ENCODE measurements at places on chromosomes 3 and 15.
A peak's percentile ranks its signal among the peaks of the same experiment; 100 is the strongest.

DNA sequence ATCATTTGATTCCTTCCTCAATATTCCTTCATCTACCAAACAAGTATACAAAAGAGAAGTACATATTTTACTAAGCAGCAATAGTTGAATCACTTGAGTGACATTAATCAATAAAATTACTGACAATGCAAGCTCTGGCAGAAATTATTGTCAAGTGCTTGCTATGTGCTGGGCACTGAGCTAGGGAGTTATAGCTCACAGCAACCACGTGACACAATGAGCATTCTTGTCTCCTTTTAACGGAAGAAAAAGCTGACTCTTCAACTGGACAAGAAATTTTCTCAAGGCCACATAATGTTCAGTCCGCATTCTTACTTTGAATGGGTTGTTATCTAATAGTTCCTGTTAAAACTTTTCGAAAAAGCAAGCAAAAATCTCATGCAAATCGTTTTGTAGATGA is 500.1 kb downstream of the PYDC2 start:
- DNase-seq: no peak

- DNase-seq: no peak
Observed at GRCh38 chr3:37198996-37199395, 24.6 kb upstream of the LRRFIP2 start.

DNA sequence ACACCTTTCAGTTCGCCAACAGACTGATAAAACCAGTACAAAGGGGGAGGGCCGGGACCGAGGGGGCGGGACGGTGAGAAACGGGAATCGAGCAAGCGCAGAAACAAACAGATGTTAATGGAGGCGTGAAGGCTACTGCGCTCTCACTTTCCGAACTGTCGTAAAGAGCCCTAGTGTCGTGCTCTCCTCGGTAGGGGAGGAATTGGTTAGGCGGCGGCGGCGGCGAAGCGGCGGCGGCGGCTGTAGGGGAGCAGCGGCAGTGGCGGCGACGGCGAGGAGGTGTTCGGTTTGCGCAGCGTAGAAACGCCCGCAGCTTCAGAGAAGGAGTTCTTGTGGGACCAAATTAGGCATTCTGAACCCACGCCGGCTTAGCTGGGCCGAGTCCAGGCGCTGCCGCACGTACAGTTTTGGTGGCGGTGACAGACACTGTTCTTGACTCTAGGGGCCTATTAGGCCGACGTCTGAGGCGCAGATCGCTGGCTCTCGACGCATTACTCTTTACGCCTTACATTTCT is at the start of gene RNF111:
Gene RNF111 (plus strand): TSS at position 173 of the 515 bp plus-strand sequence. CDS start 43,160 bp downstream, outside the sequence.
- DNase-seq: peak; percentile 94

GRCh38 chr3:139716908-139717485 is 39.2 kb upstream of the NMNAT3 start:
- DNase-seq: no peak

GRCh38 chr3:17770682-17771081 is 28.3 kb upstream of the TBC1D5 start:
- no peak for DNase-seq

DNA sequence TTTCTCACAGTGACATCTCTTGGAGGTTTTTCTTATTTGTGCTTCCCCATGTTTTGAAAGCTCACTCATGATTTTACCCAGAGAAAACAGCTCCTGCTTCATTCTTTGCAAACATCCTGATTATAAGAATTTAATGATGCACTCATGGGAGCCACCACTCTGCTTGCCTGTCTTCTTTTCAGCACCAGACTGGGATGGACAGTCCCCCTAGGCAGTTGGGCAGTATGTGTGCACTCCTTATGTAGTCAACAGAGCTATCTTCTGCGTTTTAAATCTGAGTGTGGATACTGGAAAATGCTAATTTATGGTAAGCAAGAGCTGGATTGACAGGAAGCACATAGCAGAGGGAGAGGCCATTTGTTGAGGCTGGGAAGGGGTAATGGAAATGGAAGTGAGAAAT is 276.1 kb downstream of the AGBL1 start:
- DNase-seq: no peak

DNA sequence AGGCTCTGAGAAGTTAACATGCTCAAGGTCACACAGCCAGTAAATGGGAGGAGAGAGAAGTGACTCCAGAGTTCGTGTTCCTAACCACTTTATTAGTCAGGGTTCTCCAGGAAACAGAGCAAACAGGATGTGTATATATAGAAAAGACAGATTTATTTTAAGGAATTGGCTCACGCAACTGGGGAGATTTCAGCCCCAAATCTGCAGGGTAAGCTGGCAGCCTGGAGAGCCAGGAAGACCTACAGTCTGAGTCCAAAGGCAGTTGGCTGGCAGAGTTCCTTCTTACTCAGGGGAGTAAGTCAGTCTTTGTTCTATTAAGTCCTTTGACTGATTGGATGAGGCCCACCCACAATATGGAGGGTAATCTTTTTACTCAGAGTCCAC is 118.2 kb upstream of the PROK2 start:
- no peak for DNase-seq
